Kidney epithelial cell (primary cell): ENCODE measurements at places on chromosomes 5 and 9. TPM values are rescaled to one million over a fixed set of nuclear protein-coding genes. Genes with fewer than 3 reads are reported as not detected.

The KCNMB1 gene
- total RNA-seq = 0.04 TPM in 1 of 2 replicates, not detected in the other

The PRELID2 gene
- 9.4 and 9.7 TPM in 2 replicates for total RNA-seq

GRCh38 chr9:134496413-134497282 lies 145.0 kb upstream of the COL5A1 start:
- DNase-seq = no peak

GRCh38 chr5:133319905-133320520 lies 268.2 kb downstream of the HSPA4 start:
- DNase-seq = no peak
